ENCODE measurements at places on chromosomes 12 and 14.

DNA sequence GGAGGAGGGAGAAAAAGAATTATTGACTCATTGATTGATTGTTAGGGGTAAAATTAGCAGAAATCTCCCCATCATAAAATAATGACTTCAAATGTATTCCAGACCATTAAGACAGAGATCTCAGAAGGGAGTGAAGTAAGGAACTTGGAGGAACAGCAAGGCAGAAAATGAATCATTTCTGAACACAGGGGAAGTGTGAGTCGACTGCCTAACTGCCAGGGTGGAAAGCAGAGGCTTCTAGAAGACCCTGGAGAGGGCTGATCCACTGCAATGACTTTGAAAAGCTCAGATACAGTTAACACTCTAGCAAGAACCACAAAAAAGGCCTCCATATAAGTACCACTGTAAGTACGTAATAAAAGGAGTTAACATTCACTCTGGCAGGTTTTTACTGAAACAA lies 9.7 kb downstream of the GLTP start:
- no peak for DNase-seq

- DNase-seq = no peak
Observed at GRCh38 chr14:36256126-36256801, 64.2 kb downstream of the MBIP start.

GRCh38 chr12:108730365-108731104 lies 783 bp downstream of the CORO1C start:
- DNase-seq = peak; percentile 68

DNA sequence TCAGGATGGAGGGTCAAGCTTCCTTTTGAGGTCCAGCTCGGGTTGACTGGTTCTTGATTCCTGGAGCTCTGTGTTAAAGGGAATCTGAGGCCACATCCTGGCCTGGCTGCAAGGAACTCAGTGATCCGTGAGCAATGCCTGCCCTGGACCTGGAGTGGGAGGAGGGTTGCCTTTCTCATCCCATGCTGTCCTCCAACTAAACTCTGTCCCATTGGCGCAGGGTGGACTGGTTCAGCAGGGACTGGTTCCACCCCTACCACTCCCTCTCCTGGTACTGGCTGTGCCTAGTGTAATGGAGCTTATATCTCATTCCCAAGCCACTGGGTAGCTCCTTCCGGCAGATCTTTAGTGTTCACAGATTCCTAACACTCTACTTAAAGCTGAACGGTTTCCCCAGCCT lies 3.9 kb upstream of the CMKLR1 start:
- DNase-seq = no peak

- DNase-seq = no peak
Observed at GRCh38 chr14:105059925-105060565, 5.2 kb downstream of the GPR132 start.
